ENCODE measurements at places on chromosomes 6 and 20.

DNA sequence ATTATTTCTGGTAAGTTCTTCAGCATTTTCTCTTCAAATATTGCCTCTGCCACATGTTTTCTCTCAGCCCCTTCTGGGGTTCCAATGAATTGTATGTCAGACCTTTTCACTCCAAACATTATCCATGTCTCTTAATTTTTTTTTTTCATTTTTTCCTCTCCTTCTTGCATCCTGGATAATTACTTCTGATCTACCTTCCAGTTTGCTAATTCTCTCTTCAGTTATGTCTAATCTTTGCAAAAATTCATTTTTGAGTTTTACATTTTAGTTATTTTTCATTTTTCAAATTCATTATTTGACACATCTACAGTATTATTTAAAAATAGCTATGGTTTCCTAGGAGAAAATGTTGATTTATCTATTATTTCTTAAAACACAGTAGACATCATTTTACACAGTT lies 271.7 kb downstream of the TFAP2B start:
- no peak for DNase-seq

- DNase-seq: no peak
Measured at GRCh38 chr6:127914240-127914639, 13.4 kb upstream of the THEMIS start.

GRCh38 chr6:2439082-2439481 lies 193.7 kb upstream of the GMDS start:
- no peak for DNase-seq

DNA sequence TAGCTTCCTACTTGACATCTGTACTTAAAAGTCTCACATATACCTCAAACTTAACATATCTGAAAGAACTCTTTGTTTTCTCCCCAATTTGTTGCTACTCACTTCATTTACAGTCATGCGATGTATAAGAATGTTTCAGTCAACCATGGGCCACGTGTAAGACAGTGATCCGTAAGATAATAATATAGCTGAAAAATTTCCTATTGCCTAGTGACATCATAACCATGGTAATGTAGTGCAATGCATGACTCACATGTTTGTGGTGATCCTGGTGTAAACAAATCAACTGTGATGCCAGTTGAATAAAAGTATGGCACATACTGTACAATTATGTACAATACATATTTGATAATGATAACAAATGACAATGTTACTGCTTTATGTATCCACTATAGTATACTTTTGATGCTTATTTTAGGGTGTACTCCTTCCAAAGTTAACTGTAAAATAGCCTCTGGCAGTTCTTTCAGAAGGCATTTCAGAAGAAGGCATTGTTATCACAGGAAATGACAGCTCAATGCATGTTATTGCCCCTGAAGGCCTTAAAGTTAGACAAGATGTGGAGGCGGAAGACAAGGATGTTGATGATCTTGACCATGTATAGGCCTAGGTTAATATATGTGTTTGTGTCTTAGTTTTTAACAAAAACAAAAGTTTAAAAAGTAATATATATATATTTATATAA lies 579.0 kb downstream of the EPHA7 start:
- DNase-seq: no peak

- DNase-seq: no peak
Measured at GRCh38 chr6:80608881-80609280, 502.4 kb downstream of the BCKDHB start.

DNA sequence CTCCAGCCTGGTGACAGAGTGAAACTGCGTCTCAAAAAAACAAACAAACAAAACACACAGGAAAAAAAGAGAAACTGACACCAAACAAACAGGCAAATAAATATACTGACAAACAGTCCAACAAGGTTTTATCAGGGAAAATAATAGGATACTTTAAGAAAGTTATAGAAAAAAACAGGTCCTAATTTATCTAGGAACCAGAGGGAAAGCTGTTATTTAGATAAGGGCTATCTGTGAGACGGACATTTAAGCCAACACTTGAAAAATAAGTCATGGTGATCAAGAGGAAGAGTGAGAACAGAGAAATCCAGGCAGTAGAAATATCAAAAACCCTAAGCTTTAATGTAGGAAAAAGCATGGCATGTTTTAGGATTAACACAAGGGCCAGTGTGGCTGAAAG lies 68.9 kb downstream of the FAM217A start:
- DNase-seq: no peak

- DNase-seq: no peak
Measured at GRCh38 chr6:164753517-164753916, 555.9 kb downstream of the C6orf118 start.
